Left colon (tissue), 2 donors: ENCODE measurements at places on chromosomes 12 and 14. TPM values are rescaled to one million over a fixed set of nuclear protein-coding genes. Genes with fewer than 3 reads are reported as not detected.

GRCh38 chr12:131133015-131133905 lies 179.6 kb downstream of the ADGRD1 start:
- no peak for DNase-seq

DNA sequence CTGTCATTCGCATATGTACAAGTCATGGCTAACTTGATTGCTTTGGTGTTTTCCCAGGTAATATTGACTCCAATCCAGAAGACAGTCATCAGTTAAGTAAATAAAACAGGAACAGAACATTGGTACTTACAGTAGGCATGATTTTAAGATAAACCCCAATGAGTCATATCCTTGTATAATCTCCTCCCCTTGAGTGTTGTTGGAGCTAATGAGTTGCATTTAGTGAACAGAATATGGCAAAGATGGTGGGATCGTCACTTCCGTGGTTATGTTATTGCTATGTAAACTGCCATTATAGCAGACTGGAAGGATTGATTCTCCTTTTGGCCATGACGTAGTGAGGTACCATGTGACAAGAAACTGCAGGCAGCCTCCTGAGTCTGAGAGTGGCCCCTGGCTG lies 102.2 kb downstream of the TMX1 start:
- DNase-seq = no peak

GRCh38 chr12:50845021-50845647 lies 2.4 kb downstream of the TMPRSS12 start:
- no peak for DNase-seq

DNA sequence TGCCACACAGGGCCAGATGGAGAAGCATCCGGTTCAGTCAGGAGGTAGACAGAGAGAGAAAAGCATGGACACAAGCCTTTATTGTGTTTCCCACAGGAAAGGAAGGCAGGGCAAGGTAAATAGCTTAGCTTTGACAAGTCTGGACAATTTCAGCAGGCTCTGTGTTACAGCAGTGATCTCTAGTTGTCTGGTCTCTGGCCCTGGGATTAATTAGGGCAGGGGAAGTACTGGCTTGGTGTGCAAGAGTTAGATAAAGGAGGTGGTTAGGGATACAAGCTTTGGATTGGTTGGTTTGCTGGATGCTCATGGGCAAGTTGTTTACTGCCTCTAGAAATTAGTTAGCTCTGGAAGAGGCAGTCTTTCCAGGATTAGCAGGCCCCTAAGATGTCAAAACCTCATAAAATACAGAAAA lies 15.1 kb upstream of the NGDN start:
- no peak for DNase-seq

KRT77 gene
- not detected for total RNA-seq

MRPL51 gene
- total RNA-seq = 124 TPM

FGF6 gene
- not detected for total RNA-seq
